ENCODE measurements at places on chromosomes 7 and 10.

DNA sequence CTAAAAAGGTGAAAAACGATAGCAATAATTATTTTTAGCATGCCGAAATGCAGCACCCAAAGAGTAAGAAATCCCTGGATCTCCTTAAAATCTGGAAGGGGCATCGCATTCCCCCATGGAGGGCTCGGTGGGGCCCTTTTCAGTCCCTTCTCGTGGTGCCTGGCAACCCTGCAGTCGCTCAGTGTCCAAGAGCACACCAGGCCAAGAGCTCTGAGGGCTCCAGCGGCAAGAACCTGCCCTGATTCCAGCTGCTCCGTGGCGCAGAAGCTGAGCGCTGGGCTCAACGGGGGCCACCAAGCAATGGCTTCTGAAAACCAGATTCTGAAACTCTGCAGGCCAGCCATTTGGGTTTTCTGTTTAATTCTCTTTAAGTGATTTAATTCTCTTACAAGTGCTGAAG is 131.2 kb downstream of the PRKAG2 start:
- no peak for DNase-seq

DNA sequence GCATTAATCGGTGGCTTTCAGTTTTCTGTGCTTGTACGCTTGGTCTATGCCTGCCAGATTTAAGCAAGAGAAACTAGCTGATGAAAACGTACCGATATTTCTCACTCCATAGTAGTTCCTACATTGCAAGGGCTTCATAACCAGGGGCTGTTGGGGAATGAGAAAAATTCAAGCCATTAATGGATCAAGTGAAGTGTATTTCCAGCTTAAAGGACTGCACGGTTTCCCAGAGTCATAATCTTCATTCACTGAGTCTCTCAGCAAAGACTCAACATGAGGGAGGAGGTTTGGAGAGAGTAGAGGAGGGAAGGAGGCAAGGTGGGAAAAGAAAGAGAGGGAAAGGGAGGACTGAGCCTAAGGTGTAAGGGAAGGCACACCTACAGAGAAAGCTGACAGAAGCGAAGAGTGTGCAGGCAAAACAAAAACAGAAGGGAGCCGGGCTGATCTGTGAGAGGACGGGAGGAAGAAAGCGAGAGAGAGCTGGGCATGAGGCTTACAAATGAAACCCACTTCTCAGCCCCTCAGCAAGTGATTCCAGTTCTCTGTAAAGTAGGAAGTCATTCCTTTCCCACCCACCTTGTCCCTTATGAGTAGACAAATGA is 625 bp downstream of the GIMAP2 start:
- DNase-seq = no peak

GRCh38 chr10:14093730-14094484 is 236.8 kb downstream of the FRMD4A start:
- peak; percentile 18 for DNase-seq

DNA sequence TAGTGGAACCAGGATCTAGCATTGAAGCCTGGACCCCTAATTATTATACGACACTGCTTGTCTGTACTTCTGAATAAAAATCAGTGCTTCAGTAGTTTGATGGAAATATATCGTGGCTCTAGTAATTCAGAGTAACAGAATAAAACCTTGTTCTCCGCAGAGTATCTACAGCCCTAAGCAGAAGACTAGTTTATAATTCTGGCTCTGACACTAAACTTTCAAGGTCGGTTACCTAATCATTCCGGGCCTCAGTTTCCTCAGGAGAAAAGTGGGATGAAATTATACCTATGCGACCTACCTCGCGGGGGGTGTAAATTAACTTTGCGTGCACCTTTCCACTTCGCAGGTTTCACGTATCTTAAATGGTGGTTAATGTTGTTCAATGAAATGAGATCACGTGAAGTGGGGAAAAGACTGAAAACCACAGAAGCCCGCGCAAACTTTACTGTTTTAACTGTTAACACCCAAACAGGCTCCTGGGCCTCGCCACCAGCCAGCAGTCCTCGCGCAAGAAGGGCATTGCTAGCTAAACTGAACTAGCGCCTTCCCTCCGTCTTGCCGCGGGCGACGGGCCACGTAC is 615 bp downstream of the THAP5 start:
- DNase-seq = no peak

All from fibroblast of skin of left biceps (primary cell).